ENCODE measurements at places on chromosomes 1 and 21.

DNA sequence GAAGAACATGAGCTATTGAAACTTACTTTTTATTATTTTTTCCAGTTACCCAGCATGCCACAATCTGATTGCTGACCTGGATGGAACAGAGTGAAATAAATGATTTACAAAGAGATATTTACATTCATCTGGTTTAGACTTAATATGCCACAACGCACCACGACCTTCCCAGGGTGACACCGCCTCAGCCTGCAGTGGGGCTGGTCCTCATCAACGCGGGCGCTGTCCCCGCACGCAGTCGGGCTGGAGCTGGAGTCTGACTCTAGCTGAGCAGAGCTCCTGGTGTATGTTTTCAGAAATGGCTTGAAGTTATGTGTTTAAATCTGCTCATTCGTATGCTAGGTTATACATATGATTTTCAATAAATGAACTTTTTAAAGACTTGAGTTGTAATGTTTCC lies 243.9 kb downstream of the SDCCAG8 start:
- no peak for DNase-seq

DNA sequence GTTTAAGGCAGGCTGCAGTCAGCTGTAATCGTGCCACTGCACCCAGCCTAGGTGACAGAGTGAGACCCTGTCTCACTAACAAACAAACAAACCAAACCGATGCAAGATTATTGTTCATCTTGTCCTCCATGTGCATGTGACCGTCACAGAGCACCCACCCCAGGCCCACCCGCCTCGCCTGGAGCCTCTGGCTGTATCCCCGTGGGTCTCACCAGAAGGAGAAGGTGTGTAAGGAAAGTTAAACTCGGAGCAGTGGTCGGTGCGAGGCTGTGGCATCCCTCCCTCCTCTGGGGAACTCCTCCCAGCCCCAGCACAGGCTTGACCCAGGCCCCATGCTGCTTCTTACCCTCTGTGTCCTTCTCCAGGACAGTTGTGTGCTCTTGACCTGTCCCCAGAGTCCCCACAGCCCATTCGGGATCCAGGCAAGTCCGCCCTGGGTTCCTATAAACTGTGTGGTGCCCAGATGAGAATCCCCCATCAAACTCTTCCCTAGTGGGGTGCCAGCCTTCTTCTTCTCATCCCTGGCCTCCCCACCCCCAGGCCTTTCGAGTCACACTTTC lies 318.4 kb downstream of the AJAP1 start:
- no peak for DNase-seq

DNA sequence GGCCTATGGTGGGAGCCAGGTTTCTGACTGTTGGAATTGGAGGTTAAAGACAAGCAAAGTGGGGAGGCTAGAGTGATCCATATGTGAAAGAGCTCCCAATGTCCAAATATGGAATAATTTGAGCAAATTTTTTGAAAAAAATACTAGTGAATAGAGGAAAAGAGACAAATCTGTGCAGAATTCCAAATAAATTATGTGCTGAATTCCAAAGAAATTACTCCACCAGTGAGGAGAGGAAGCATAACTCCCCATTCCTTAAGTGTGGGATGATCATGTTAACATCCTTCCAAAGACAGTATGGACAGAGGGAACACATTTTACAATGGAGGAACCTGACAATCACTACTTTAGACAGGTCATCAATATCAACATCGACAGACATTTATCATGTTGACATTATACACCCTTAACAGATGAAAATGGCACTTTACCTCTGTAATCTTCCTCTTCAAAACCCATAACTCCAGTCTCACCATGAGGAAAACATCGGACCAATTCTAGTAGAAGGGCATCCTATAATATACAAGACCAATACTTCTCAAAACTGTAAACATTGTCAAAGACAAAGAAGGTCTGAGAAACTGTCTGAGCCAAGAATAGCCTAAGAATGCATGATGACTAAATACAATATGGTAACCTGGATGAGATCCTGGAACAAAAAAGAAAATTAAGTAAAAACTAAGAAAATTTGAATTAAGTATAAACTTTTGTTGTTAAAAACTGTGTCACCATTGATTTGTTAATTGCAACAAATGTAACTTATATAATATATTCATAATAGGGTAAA lies 71.5 kb upstream of the RGS4 start:
- DNase-seq: peak; percentile 74

DNA sequence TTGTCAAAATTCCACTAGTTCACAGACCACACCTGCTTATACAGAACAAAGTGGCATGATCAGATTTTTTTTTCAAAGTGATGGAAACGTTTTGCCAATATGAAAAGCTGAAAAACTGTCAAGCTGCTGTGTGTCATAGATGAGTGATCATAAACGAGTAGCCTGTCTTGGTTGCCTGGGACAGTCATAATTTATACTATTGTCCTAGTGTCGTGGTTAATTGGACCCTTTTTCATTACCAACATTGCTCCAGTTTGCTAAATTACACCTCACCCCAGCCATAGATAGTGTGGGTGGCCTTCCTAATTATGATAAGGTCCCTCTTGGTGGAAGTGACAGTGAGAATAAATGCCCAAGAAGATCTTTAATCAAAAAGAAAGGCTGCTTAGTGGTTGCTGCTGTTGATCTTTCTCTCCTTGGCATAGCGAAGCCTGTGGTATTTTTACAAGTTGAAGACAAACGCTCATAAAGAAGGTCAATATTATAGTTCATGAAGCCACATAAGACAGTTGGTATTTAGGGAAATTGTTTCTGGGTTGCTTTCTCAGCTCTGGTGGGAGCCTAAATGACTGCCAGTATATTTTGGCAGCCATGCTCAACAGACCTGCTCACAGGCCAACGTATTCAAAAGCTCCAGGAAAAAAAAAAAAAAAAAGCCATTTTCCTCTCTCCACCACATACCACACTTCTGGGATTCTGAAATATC lies 478.1 kb downstream of the PLA2G4A start:
- no peak for DNase-seq

DNA sequence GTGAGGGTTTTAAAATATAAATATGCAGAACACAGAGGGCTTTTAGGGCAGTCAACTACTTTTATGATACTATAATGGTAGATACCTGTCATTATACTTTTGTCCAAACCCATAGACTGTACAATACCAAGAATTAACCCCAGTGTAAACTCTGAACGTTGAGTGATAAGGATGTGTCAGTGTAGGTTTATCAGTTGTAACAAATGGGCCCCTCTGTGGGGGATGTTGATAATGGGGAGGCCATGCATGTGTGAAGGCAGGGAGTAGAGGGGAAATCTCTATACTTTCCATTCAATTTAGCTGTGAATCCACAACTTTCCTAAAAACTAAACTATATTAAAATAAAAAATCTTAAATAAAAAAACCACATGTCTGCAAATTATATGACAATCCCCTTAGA lies 193.5 kb upstream of the CAMK1G start:
- DNase-seq: no peak

DNA sequence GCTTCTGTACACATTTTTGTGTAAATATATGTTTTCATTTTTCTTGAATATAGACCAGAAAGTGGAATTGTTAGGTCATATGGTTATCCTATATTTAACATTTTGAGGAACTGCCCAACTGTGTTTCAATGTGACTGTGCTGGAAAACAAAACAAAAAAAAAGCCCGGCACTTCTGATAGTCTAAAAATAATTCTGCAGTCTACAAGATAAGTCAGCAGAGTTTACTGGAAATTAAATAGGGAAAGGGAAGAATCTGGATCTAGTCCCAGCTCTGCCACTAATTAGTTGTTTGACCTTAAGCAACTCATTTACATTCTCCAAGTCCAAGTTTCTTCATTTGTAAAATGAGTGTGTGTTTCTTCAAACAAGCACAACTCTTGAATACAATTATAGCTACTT lies 869.1 kb upstream of the B3GALT2 start:
- DNase-seq: no peak

GRCh38 chr1:87759421-87760087 lies 430.9 kb downstream of the LMO4 start:
- DNase-seq: no peak

GRCh38 chr1:178238722-178239510 lies 145.0 kb downstream of the RASAL2 start:
- DNase-seq: peak; percentile 97

DNA sequence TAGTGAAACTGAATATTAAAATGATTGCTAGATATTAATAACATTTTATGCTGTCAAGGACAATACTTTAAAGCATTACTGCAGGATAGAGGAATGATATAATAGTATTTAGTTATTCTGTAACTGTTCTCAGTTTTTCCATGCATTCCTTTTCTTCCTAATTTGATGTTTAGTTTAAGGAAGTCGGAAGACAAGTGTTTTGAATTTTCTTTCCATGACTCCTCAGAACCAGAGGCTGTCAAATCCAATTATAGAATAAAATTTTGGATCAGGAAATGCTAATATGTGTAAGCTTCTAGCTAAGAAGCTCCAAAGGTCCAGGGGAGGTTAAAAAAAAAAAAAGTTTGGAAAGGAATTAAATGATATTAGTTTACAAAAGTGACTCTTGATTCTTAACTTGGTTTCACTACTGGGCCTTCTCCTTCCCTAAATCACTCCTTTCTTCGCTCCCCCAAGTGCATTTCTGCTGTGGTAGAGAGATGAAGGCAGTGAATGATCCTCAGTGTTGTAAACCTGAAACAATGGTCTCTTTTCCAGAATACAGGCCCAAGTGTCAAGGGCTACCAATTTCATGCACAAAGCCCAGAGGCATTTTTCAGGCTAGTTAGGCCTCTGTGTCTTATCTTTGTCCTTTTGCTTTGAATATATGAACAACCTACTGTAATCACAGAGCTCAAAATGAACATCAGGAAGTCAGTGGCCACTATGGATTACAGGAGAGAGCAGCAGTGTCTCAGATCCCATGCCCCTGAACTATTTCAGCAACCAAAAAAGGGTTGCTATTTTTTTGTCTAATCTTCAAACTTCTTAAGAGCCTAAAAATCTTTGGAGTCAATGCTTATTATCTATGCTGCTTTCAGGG lies 6.2 kb downstream of the ADSS2 start:
- no peak for DNase-seq

DNA sequence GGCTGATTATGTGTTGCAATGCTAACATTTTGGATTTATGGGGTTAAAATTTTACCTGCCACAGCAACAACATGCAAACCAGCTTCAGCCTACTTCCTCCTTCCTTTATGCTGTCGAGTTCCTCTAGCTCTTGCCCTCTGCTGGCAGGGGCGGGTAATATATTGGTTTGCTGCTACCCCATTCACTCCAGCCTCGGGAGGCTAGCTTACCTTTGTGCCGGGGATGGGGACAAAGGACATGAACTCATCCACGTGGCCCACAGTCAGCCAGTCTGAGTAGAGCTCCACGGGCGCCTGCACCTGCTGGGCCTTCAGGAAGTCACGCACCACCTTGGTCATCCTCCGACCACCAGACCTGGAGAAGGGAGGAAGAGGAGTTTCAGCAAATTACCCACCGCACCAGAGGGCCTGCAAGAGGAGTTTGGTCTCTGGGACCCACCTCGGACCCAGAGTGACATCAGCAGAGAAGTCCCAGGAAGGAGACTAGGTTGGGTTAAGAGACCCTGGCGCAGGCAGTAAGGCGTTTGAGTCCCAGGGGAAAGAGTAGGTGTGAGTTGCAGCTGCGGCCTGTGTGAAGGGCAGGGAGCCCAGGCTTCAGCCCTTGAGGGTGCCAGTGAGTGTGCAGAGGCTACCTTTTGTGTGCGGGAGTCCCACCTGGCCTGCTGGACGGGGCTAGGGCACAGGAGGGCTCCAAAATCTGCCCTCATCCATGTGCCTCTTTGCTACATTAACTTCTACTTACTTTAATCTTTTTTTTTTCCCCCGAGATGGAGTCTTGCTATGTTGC lies 21.8 kb upstream of the SDHB start:
- DNase-seq: peak; percentile 31

GRCh38 chr21:41410767-41411448 lies 15.1 kb upstream of the MX1 start:
- no peak for DNase-seq

GRCh38 chr1:113834716-113835115 lies 22.4 kb upstream of the RSBN1 start:
- DNase-seq: no peak

- no peak for DNase-seq
Observed at GRCh38 chr1:112636597-112637253, 17.1 kb downstream of the CAPZA1 start.

DNA sequence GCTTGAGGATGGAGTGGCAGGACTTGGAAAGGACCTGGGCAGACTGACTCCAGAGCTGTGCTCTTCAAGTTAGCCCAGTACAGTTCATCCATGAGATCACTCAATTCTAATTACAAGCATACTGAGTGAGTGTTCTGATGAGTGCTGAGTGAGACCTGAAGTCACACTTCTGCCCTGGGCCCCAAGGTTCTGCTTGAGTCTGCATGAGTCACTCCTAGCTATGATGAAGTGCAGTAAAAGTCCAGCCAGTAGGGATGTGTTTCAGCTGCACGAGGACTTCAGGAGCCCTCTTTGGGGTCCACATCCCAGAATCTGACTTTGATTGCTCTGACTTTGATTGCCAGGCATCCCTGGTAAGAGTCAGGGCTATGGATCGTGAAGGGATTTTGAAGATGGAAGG lies 35.8 kb downstream of the PLEKHA6 start:
- peak; percentile 46 for DNase-seq

- DNase-seq: no peak
Observed at GRCh38 chr1:3276341-3276800, 178.1 kb upstream of the ARHGEF16 start.

DNA sequence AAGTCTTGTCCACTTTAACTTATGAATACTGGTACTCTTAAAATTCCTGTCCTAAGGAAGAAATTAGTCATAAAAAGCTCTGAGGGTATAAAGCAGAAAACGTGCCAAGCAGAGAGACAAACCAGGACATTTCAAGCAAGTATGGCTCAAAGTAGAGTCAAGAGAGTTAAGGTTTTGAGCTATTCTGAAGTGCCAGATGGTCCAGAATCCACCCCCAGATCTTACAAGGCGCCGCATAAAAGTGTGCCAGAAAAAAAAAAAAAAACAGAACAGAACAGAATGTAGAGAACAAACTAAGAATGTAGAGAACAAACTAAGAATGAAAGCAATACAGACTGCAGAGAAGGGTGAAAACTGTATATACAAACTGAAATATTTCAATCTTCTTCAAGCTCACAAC lies 12.5 kb downstream of the EPS15 start:
- peak; percentile 96 for DNase-seq

DNA sequence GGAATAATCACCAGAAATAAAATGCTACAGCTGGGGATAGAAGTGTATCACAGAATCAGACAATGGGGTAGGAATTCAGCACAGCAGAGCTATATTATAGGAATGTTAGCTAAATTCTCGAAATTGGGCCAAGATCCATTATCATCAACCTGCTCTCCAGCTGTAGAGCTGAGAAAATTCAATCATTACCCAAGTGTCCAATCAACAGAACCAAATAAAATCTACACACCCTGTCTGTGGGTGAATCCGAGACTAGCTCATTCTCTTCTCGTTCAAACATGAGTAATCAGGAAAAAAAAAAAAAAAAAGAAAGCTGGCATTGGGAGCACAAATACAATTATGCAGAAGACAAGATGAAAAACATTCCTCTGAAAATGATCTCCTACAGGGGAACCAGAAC lies 119.2 kb downstream of the CDC7 start:
- DNase-seq: no peak

- no peak for DNase-seq
Observed at GRCh38 chr1:70397013-70397412, 14.1 kb upstream of the CTH start.

- DNase-seq: peak; percentile 79
Observed at GRCh38 chr1:20717452-20718342, at the start of gene KIF17. KIF17 (minus strand) TSS chr1:20718007; CDS start chr1:20717706, 301 bp downstream.

- DNase-seq: peak; percentile 91
Observed at GRCh38 chr1:58652651-58653184, 47.1 kb downstream of the MYSM1 start.

Measured in fibroblast of pulmonary artery (primary cell).